ENCODE measurements at places on chromosomes 7 and 10.

- no peak for DNase-seq
Observed at GRCh38 chr7:103765901-103766300, 223.6 kb downstream of the RELN start.

GRCh38 chr10:12397941-12398340, 48.6 kb downstream of the CAMK1D start:
- no peak for DNase-seq

- DNase-seq: peak; percentile 91
Observed at GRCh38 chr10:91909117-91909677, at the start of gene FGFBP3. Gene FGFBP3, minus strand, starts transcription at chr10:91909486. Its CDS starts 517 bp downstream, at chr10:91908969.

GRCh38 chr7:128063088-128063487, 31.9 kb upstream of the LRRC4 start:
- DNase-seq: no peak

- DNase-seq: no peak
Observed at GRCh38 chr10:95404462-95404858, 113.7 kb upstream of the PDLIM1 start.

- DNase-seq: peak; percentile 62
Observed at GRCh38 chr10:116287906-116288501, 15.0 kb upstream of the GFRA1 start.

DNA sequence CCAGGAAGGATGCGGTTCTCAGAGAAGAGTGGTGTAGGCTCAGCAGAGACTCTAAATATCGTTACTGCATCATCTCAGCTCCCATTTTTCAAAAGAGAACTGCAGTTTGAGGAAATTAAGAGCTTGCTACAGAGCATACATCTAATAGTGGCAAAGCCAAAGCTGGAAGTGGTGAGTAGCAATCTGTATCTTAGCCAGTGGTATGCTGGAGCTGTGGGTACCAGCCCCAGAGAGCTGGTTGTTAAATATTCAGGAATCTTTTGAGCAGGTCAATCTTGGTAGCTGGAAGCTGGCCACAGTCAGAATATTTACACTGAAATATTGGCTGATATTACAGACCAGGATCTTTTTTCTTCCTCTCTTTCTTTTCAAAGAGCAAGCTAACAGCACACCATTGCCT, 88.4 kb upstream of the STEAP1B start:
- no peak for DNase-seq

DNA sequence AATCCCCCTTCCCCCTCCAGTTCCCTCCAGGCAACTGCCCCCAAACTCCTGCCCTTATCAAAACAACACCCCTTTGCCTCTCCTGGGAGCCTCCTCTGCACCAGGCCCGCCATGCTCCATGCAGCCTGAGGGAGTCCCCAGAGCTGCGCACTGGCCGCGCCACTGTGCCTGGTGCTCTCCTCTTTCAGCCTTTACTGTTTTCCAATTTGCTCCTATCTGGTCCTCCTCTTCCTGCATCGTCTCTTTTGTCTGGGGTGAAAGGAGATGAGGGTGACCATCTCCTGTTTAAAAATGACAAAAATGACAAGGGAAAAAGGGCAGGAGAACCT, 165.8 kb upstream of the ADCY1 start:
- DNase-seq: no peak

- no peak for DNase-seq
Observed at GRCh38 chr7:16846601-16847165, 35.1 kb downstream of the AGR3 start.

GRCh38 chr10:94546049-94546900, 687 bp downstream of the HELLS start:
- peak; percentile 39 for DNase-seq

DNA sequence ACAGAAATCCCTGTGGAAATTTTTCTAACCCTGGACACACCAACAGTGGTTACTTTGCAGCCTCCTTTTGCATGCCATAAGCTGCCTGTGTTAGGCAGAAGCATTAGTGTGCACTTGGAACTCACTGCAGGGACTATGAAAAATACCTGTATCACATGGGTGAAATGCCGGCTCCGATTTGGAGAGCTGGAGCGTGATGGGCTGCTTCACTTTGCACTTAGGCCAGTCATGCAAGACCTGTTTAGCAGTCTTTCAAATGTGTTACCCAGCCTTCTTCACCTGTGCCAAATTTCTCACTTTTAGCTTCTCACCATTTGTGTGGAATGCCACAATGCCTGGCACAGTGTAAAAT, 11.3 kb downstream of the NCOA4 start:
- no peak for DNase-seq

GRCh38 chr7:76509931-76510877, at the start of gene UPK3B:
Gene UPK3B, plus strand, starts transcription at chr7:76510552. Its CDS starts 101 bp downstream, at chr7:76510653.
- no peak for DNase-seq

GRCh38 chr10:2659660-2660209, 407.6 kb upstream of the PFKP start:
- no peak for DNase-seq

GRCh38 chr7:136878878-136879277, 10.4 kb downstream of the CHRM2 start:
- no peak for DNase-seq

- no peak for DNase-seq
Observed at GRCh38 chr10:33215154-33215553, 119.3 kb downstream of the NRP1 start.

DNA sequence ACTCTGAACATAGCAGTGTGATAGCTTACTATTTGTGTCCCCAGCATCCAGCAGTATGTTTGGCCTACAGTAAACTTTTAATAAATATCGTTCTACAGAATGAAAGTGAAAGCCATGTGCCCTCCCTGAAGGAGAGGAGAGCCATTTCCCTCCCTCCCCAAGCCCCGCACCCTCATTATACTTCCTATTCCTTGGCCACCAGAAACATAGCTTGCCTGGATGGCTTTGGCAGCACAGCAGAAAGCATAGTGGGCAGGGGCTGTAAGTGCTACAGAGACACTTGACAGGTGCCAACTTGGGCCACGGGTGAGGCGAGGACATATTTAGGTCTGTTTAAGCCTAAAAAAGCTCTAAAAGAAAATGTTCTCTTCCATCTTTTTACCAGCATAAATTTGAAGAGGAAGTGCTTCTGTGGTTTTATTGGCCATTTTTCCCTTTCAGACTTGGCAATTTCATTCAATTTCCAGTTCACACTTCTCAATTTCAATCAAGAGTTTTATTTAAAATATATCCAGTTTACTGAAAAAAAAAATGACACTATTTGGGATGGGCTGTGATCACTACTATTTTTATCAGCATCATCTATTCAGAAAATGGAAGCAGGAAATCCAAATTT, 12.7 kb downstream of the HHEX start:
- peak; percentile 58 for DNase-seq

- DNase-seq: no peak
Observed at GRCh38 chr7:122572706-122573105, 126.2 kb downstream of the RNF133 start.

- DNase-seq: no peak
Observed at GRCh38 chr7:28988091-28988490, 30.0 kb upstream of the TRIL start.

GRCh38 chr7:156004265-156005201, 192.3 kb upstream of the SHH start:
- DNase-seq: no peak

DNA sequence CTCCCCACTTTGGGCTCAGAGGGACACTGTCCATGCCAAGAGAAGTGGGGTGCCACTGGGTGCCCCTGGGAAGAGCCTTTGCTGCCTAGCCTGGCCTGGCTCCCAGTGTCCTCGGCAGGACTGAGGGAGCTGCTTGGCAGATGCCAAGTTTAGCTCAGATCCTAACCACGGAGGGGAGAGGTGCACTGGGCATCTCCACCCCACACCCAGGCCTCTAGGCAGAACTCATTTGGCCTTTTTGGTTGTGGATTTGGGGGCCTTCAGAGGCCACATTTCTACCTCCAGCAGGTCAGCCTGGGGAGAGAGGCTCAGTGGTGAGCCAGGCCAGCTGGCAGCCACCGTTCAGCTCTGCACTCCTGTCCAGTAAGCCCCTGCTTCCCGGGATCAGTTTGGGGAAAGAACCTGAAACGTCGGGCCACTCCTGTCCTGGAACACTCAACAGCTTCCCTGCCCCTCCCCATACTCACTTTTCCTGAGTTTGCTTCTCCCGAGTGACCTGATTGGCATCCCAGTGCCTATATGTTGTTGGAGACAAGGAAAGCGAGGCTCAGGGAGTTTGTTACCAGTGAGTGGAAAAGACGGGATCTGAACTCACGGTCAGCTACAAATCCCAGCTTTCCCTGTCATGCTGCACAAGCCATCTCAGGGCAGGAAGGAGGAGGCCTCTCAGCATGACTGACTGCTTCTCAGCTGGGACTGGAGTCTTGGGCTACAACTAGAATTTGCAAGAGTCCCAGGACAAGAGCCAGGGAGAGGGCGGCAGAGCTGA, 11.2 kb upstream of the CXCL12 start:
- no peak for DNase-seq

- DNase-seq: peak; percentile 67
Observed at GRCh38 chr7:21412410-21412851, 15.5 kb upstream of the SP4 start.

DNA sequence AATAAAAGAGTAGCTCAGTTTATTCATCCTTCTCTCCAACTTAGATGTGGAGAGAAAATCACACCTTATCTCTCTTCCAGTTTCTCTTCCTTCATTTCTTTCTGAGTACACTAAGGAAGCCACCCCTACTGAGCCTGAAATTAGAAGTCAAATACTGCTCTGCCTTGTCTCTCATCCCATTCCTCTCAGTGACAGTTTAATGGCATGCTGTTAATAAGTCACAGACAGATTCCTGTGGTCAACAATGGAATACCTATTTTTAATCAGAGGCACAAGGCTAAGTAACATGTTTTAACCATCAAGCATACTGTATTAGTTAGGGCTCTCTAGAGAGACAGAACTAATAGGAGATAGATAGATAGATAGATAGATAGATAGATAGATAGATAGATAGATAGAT, 253.2 kb downstream of the HTR7 start:
- no peak for DNase-seq

DNA sequence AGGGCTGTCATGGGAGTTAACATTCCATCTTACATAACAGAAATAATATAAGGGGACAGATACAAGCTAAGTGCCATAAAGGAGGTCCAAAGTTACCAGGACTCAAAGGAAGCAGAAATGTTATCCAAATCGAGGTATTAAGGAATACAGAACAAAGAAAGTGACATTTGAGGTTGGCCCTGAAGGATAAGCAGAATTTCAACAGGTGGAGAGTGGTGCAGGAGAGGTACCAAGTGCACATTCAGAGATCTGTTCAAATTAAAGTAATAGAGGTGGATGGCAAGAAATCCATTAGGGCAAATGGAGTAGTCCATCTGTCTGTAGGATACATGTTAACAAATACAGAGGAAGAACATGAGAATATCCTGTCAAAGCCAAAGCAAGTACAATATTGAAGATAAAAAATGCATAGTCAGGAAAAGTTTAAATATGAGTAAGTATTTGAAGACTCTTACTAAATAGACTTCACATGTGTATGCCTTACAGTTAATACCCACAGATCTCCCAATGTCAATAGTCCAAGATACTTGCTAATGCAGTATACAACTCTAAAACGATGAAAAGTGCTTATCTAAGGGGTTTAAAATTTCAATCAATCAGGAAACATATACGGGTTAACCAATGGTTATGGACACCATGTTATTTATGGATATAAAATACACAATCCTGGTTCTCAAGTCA, 10.0 kb downstream of the CDK6 start:
- DNase-seq: no peak

DNA sequence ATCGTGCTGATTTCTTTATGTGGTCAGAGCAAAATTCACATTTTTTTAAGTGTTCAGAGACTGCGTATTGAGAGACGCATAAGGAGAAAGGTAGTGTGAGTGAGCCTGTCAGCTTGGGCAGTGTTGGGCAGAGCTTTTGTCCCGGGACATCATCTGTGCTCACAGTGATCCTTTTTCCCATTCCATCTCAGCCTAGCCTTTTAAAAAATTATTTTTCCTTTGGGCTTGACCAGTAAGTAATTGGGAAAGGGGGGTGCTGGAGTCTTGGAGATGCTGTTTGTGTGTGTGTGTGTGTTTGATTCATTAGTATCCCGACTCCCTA, 1.5 kb downstream of the NRF1 start:
- DNase-seq: no peak

GRCh38 chr7:132133501-132133900, 442.8 kb downstream of the PLXNA4 start:
- DNase-seq: no peak

- DNase-seq: no peak
Observed at GRCh38 chr10:35299016-35299415, 37.3 kb upstream of the CCNY start.

DNA sequence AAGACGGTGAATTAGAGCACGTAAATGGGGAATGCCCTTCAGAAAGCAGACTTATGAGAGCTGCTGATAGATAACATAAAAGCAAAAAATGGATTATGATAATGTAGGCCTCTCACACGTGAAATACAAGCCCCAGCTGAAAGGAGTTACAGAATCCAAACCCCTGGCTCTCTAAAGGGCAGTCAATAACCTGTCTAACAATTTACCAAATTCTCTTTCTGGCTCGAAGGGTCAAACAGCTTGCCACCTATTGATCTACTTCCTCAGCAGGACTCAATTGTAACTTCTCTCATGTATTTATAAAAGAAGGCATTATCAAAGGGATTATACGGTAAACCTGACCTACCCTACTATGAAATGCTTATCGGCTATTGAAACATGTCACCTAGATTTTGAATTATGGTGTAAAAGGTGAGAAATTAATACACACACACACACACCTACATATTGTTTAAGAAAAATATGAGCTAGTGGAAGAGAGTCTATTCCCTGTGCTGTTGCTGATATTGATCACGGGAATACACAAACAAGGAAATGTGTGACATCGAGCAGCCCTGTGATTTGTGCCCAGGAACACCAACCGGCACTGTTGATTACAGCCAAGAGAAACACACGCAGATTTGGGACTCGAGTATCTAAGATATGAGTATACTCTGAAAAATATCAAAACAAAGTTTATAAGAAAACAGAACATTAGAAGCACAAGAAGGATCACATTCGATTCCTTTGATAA, 135.6 kb upstream of the NEBL start:
- DNase-seq: no peak

GRCh38 chr10:32687116-32687515, 241.2 kb downstream of the CCDC7 start:
- DNase-seq: no peak

DNA sequence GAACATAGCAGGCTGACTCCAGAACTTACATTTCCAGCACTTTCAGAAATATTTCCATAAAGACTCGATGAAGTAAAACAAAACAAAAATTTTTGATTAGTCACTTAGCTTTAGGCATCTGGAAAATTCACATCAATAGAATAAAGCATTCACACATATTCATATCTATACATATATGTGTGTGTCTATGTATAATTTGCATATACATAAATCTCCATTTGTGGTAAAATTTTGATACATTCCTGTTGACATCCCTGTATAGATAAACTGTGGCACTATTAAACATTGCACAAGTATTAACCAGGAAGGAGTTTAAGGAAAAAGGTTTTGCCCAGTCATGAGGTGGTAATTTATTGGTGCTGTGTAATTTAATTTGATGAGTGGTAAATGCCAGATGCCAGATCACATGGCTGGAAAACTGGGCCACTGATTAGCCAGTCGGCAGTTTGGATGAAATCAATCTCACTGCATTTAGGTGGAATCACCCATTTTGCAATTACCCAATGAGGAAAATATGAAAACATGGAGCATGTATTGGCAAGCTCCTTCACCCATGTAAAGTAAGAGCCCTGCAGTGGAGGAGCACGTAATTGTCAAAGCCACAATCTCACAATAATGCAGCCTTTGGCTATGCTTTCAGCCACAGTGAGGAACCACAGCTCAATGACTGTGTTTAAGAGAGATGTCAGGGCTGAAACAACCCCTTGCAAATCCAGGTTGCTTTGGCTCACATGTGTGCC, 294.6 kb downstream of the RNLS start:
- no peak for DNase-seq
